IMR-90 (cell line): ENCODE measurements at places on chromosomes 5 and 9. TPM values are rescaled to one million over a fixed set of nuclear protein-coding genes. Genes with fewer than 3 reads are reported as not detected.
A peak's percentile ranks its signal among the peaks of the same experiment; 100 is the strongest.

- no peak for DNase-seq
Observed at GRCh38 chr5:81171769-81172168, 61.4 kb upstream of the CKMT2 start.

DNA sequence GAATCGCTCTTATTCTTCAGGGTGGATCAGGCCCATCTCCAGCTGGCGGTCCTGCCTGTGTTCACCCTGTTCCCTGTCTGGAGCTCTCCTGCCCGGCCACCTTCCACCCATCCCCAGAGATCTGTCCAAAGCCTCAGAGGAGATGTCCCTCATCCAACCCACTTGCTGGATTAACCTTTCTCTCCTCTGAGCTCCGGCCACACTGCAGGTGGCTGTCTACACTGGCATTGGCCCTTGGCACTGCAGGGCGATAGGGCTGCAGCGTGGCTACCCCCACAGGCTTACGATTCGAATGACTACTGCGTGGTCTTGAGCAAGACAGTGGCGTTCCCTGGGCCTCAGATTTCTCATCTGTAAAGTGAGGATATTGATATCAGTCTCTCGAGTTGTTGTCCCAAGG is 63.8 kb upstream of the BARHL1 start:
- no peak for DNase-seq

DNA sequence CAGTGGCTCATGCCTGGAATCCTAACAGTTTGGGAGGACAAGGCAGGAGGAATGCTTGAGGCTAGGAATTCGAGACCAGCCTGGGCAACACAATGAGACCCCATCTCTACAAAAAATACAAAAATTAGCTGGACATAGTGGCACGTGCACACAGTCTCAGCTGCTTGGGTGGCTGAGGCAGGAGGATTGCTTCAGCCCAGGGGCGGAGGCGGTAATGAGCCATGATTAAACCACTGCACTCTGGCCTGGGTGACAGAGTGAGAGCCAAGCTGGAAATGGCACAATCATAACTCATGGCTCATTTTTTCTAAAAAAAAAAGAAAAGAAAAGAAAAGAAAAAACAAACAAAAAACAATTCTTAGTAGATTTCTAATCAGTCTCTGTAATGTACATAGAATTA is 446.2 kb downstream of the ELAVL2 start:
- no peak for DNase-seq

- DNase-seq = no peak
Observed at GRCh38 chr9:120978987-120979386, 52.4 kb upstream of the TRAF1 start.

DNA sequence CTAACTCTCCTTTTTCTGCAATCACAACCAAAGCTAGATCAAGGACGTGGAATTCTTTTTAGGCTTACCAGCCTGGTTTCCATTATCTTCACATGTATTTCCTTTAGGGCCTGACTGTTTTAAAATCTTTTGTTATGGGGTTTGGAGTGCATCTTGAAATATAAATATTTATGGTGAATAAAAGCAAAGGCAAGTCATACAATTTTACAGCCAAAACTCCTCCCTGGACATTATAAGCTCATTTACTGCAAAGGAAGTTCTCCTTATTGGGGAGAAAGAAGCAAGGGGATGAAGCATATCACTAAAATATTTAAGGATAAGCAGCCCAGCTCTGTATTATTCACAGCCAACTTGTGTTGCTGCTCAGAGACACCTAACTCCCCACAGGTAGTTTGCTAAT is 132.2 kb upstream of the TARS1 start:
- DNase-seq = no peak

GRCh38 chr9:21817176-21817575 is 14.7 kb downstream of the MTAP start:
- peak; percentile 71 for DNase-seq

The CCNO gene
- not detected in 2 replicates for total RNA-seq

The GFRA3 gene
- not detected in 2 replicates for total RNA-seq

The CARTPT gene
- not detected in 2 replicates for total RNA-seq

The PPIP5K2 gene
- total RNA-seq = 67.6 and 96.4 TPM in 2 replicates

The OTP gene
- total RNA-seq = not detected in 2 replicates

The PSAT1 gene
- 88.4 and 98.9 TPM in 2 replicates for total RNA-seq

The DDX4 gene
- not detected in 2 replicates for total RNA-seq

The SOX30 gene
- not detected in 2 replicates for total RNA-seq

The IL4 gene
- not detected in 2 replicates for total RNA-seq

The CDX1 gene
- total RNA-seq = 0.18 TPM in 1 of 2 replicates, not detected in the other
